Karpas-422 (cell line): ENCODE measurements at places on chromosomes 12 and 14.

- DNase-seq = no peak
Measured at GRCh38 chr12:105289114-105289904, 41.2 kb upstream of the C12orf75 start.

DNA sequence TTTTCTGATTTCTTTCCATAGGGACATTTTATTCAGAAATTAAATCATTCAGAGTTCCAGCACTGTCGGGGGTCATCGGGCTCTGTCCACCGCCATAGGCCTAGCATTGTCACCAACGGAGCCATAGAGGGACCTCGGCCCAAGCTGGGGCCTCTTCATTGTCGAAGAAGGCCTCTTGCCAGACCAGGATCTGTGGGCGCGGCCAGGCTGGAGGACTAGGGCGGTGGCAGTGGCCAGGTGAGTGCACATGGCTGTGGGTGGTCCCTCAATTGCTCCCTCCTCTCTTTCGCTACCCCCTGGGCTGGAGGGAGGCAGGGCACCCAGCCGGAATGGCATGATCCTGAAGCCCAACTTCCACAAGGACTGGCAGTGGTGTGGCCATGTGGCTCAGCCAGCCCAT lies 10.6 kb upstream of the SPSB2 start:
- DNase-seq = no peak

DNA sequence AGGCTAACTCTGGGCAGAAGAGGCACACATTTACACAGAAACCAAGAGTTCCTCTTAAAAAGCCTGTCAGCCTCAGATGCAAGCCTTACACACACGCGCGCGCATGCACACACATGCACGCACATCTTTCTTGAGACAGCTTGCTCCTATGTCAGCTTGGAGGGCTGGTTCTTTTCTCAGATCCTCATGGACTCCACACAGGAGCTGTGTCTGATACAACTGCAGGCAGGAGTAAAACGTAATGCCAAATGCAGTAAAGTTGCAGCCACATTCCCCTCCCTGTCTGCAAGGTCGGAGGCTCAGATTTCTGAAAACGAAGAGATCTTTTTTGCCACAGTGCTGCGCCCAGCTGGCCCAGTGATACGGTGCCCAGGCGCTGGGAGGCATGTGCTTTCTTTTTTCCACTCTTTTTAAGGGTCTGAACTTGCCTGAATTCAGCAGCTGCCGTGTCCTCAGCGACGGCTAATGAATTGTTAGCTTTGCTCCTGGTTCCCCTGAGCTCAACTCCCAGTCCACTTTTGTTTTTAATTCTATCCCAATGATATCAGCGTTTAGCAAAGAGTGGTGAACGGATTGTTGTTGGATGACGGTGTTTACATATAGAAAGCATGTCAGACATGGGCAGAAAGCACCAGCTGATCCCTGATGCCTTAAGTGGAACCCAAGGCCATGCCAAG lies 72.9 kb upstream of the FOXN3 start:
- no peak for DNase-seq

DNA sequence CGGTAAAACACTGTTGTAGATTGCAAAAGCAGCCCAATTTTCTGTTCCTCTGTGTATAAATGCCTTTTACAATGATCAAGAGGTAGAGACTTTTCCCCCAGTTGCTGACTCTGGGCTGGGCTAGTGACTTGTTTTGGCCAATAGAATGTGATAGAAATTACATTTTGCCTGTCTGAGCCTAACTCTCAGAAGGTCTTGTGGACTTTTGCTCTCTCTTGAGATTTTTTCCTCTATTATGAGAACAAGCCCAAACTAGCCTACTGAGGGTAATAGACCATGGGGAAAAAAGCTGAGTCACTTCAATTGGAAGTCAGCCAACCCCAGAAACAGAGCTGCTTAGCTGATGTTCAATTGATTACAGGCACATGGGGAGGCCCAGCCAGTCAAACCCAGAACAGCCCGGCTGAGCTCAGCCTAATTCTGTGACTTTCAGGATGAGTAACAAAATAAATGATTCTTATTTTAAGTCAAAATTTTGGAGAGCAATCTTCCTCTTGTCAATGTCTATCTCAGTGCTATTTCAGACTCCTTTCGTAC lies 61.4 kb downstream of the MYF5 start:
- peak; percentile 93 for DNase-seq

DNA sequence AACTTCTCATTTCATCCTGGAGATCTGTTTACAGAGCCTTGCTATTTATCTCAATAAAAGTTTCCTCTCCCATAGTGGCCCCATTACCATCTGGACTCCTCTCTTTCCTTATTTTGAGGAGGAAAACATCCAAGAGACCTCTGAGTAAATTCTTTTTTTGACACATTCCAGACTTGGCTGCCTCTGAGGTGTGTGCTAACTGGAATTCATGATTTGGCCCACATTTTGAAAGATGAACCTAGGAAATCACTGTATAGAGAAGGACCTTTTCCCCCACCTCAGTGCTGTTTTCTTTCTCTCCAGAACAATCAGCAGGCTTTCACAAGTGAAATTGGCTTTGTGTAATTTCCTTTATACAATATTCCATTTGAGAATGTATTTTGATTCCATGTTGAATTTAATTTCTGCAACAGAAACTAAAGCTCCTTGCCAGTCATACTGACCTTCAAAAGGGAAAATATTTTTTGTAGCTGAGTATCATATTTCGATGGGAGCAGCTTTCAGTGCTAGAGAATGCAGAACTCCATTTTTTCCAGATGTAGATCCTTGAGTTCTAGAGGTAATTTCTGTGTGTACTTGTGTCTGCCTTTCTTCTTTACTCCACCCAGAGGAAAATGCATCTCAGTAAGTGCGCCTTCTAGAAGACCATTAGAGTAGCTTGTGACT lies 244.9 kb upstream of the RGS6 start:
- DNase-seq = no peak

- peak; percentile 51 for DNase-seq
Measured at GRCh38 chr12:124829008-124829707, 34.5 kb downstream of the SCARB1 start.

DNA sequence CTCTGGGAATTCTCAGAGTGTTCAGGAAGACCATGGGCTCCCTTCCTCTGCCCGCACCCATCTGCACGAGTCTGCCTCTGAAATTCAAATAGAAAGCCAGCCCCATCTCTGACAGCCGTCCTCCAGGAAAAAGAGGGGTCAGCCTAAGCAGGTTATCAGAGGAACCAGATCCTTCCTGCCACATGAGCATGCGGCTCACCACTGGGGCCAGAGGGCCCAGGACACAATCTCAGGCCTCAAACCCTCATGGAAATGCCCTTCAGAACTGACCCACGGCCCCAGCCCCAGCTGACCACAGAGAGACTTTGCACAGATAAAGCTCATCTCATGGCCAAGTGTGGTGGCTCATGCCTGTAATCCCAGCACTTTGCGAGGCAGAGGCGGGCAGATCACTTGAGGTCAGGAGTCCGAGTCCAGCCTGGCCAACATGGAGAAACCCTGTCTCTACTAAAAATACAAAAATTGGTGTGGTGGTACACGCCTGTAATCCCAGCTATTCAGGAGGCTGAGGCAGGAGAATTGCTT lies 23.2 kb downstream of the PXN start:
- no peak for DNase-seq
